NCI-H2029 treated with DMSO at 0.1 percent for 48 hours (cell line): ENCODE measurements at places on chromosomes 12 and 14.

GRCh38 chr12:130929363-130929762 lies 24.3 kb upstream of the ADGRD1 start:
- no peak for DNase-seq

- no peak for DNase-seq
Measured at GRCh38 chr12:59088673-59089072, 168.4 kb upstream of the LRIG3 start.

- no peak for DNase-seq
Measured at GRCh38 chr14:74841230-74842207, 34.4 kb downstream of the PROX2 start.

DNA sequence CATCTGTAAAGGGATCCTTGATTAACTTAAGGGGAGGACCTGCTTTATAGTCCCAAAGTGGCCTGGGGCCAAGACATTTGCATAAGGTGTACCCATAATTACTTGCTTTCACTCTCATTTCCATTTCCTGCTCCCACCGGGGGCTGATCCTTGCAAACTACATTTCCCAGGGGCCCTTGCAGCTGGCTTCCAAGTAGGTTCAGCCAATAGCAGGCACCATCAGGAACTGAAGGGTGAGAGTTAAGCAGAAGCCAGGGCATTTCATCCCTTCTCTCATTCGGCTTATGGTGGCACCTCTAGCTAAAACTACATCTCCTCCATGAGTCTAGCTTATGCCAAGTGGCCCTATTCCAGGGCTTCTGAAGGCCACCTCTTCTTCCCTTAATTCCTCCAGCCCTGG lies 88.8 kb downstream of the CCDC60 start:
- peak; percentile 45 for DNase-seq

- DNase-seq: no peak
Measured at GRCh38 chr12:79454338-79454843, 236.4 kb downstream of the PAWR start.

DNA sequence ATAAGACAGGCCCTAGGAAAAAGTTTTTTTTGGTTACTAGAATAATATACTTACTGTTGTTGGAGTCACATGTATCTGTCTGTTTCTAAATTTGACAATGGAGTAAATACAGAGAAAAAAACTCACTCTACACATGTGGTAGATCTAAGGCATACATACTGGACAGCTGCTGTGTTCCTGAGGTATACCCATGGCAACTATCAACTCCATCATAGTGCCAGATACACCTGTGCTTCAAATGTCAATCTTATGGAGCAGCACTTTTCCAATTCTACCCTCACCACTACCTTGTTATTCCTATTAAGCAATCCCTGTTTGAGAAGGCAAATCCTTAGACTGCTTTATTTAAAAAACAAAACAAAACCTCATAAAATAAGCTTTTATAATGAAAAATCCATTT lies 3.3 kb downstream of the ZCRB1 start:
- DNase-seq: no peak

- no peak for DNase-seq
Measured at GRCh38 chr12:9725213-9725870, 7.6 kb downstream of the CLECL1 start.

- DNase-seq: no peak
Measured at GRCh38 chr12:79162147-79162772, 297.7 kb downstream of the SYT1 start.

GRCh38 chr14:47555333-47555732 lies 120.1 kb downstream of the MDGA2 start:
- DNase-seq: no peak

DNA sequence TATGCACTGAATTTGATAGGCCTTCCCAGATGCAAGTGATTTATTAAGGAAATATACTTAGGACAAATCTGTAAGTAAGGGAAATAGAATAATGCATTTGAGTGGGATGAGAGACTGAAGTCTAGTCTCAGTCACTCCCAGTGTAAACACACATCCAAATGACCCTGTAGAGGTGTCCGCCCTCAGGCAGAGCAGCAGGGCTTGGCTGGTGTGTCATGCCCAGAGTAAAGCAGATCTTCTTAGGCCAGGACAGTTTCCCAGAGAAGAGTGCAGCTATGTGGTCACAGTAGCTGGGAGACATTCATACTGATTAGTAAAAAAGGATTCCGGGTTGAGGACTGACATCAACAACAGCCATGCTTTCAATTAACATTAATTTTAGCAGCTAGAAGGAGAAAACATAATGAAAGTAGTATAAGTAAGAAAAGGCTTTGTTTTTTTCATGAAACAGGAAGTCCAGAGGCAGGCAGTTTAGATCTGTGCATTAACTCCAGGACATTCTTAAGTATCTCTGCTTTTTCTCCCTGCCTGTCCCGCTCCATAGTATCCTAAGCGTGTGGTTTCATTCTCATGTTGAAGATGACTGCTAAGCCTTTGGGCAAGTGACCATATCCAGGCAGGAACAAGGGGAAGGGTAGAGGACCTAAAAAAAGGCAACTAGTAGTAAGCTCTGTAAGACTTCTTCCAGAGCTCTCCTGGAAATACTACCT lies 35.7 kb downstream of the CNTN1 start:
- no peak for DNase-seq

DNA sequence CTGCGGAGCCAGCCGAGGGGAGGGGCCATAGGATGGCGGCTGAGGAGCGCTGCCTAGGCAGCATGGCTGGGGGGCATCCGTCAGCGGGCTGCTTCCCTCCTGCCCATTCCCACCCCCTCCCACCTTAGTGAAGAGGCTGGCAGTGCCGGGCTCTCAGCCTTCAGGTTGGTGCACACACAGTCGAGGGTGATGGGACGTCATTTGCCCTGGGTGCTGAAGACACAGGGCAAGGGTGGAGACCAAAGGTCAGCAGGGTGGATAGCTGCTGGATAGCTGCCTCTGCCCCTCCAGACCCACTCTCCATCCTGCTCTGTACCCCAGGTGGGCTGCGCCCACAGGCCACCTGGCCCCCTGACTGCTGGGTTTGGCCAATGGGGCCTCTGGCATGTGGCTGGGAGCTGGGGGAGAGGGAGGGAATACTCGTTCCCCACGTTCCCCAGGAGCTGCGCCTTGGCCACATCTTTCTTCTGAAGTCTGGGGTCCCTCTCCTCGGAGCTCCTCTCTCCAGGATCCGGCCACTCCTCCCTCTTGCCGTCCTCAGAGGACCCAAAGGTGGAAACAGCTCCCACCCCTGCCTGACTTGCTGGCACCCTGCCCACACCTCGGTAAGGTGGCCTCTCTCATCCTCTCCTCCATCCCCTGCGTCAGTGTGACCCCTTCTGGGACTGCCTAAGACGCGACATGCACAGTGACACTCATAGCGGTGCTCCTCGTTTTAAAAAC lies 11.2 kb upstream of the CDC42BPB start:
- DNase-seq: no peak

GRCh38 chr14:20612403-20612802 lies 21.2 kb upstream of the RNASE12 start:
- DNase-seq: no peak

DNA sequence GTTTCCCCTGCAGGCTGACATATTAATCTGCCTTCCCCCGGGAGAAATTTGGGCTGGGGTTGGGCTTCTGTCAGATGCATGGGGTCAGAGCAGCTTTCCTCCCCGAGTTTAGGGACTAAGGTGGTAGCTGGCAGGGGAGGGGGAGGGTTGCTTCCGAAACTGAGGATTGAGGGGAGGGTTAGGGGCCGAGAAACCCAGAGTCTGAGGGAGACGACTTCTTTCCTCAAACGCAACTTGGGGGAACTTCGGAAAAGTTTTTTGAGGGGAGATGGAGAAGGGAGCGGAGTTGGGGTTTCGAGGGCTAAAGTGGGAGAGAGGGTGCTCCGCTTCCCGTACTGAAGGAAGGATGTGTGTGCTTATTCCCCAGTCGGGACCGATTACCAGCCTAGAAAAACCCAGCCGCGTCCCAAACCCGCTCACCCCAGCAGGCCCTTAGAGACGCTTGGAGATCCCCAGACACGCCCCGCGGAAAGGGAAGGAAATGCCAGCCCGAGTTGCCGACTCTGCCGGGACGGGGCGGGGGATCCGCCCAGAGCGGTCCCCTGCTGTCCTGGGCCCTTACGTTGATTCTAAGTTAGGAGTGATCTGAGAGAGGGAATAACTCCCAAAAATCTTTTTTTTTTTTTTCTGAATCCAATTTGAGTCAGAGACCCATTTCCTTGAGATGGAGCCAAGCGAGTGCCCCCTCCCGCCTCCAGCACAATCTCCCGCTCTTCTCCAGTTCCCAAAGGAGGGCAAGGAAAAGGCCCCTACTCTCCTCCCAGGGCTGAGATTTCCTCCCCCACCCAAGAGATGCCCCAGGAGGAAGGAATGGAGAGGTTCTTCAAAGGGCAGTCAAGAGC lies 61.9 kb downstream of the SMUG1 start:
- no peak for DNase-seq

- no peak for DNase-seq
Measured at GRCh38 chr12:67920413-67920812, 68.8 kb upstream of the IFNG-AS1 start.

DNA sequence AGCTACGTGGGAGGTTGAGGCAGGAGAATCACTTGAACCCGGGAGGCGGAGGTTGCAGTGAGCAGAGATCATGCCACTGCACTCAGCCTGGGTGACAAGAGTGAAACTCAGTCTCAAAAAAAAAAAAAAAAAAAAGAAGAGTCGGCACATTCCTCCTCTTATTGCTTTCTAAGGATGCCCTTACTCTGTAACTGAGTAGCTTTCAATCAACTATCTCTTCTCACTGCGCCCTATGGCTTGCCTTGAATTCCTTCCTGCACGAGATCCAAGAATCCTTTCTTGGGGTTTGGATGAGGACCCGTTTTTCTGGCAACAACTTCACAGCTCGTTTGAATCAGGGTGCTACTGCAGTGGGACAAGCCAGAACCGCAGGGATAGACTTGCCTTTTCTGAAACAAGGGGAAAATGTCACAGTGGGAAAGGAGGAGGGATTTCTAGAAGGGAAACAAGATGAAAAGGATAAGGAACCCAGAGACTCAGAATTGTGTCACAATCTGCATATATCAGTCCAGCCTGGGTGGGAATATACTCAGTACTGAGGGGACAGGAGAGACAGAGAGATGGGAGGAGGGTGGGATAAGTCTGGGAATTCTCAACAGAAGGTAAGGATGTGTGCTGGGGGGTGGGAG lies 16.1 kb upstream of the RND1 start:
- no peak for DNase-seq

DNA sequence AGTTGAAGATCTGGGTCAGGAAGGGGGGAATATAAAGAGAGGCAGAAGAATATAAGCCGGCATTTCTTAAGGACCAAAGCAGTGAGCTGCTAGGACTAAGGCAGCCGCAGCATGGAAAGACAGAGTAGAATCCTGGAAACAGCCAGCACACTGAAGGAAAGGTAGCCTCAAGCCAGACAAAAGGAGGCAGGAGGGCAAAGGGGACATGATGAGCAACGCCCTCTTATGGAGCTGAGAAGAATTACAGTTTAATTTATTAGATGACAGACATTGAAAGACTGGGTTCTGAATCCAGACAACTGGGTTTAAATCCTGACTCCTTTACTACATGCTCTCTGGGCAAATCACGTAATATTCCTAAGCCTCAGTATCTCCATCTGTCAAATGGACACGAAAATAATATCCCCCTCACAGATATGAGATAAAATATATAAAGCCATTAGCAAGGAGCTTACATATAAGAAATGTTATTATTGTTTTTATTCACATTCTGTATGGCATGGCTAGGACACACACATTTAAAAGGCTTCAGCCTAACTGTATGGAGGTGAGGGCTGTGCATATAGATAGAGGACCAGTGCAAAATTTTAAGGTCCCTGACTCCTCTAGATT lies 8.1 kb upstream of the PCED1B start:
- no peak for DNase-seq

- DNase-seq: no peak
Measured at GRCh38 chr12:125381373-125381772, 316.1 kb downstream of the AACS start.

- no peak for DNase-seq
Measured at GRCh38 chr14:95524706-95525512, 8.5 kb upstream of the SYNE3 start.

DNA sequence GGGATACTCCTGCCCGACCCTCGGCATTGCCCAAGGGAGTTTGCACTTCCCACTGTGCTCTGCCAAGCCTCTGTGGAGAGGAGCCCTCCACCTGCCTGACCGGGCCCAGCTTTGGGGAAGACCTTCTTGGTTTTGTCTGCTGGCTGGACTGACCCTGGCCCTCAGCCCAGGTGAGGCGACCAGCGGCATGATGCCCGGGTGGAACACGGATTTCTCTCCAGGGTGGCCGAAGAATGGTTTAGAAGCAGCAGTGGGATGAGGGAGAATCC lies 15.6 kb downstream of the ZBTB42 start:
- no peak for DNase-seq

DNA sequence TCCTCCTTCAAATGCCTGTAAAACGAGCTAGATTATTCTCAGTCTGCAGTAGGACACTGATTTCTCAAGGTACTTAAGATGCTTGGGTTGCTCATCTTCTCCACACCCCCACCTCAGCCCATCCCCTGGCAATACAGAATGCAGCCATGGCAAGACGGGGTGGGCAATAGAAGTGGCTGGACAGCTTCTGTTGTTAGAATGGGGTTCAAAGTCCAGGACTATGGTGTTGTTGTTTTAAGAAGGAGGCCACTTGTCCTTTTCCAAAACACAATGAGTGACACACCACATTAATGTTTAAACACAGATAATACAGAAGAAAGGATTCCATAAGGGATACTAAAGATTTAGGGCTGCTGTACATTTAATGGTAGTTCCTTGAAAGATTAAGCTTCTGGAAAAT lies 188.9 kb upstream of the BCL2L14 start:
- no peak for DNase-seq

GRCh38 chr12:102960766-102961465 lies 3.4 kb downstream of the ASCL1 start:
- peak; percentile 70 for DNase-seq

GRCh38 chr12:49580572-49581535 lies 12.9 kb upstream of the MCRS1 start:
- no peak for DNase-seq

- DNase-seq: no peak
Measured at GRCh38 chr14:95237958-95238340, 80.6 kb upstream of the DICER1 start.

DNA sequence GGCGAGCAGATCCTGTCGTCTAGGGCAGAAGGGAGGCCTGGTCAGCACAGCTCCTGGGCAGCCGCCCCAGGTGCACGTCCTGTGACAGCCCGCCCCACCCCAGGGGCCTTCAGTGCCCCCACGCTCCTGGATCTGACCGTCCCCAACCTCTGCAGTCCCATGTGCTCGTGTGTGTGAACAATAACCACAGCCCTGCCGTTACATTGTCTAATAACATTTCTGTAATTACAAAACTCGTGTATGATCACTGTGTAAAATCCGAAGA lies 39.8 kb downstream of the CHGA start:
- no peak for DNase-seq

DNA sequence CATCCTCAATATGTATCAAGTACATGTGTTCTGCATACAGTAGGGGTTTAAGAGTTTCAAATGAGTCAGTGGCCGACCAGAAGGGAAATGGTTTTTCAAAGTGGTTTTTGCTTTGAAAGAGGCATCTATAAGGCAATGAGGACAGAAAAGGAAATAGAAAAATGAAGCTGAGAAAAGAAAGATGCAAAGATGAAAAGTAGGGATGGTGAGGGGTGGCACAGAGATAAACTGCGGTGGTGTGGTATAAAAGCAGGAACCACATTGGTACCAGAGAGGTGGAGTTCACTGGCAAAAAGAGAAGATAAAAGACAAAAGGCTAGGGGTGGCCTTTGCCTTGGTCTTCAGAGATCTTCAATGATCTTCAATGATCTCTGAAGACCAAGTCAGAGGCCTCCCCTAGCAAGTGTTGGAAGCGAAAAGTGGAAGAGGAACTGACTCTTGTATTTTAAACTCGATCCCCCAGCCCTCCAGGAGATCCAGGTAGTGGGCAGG lies 144.0 kb upstream of the KRR1 start:
- DNase-seq: no peak
